ENCODE measurements at places on chromosomes 2 and 18.

GRCh38 chr2:47404356-47404755 lies 1.4 kb downstream of the MSH2 start:
- no peak for DNase-seq

- DNase-seq = no peak
Measured at GRCh38 chr2:227000123-227000522, 163.9 kb downstream of the COL4A4 start.

DNA sequence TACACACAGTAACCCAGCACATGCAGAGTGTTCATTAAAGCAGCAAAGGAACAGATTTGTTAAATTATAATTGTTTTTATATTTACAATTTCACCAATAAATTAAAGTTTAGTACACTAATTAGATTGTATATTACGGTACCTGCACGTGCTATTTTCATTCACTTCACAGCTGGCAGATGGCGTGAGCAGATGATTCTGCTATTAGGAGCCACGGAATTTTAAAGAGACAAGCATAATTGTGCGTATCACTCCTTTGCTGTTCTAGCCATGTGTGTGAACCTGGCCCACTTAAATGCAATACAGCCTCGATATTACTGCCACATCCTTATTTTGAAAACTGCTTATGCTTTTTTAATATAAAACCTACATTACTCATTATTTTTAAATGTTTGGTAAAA lies 332.8 kb upstream of the SOX11 start:
- no peak for DNase-seq

- peak; percentile 98 for DNase-seq
Measured at GRCh38 chr2:234981197-234982095, 29.6 kb downstream of the SH3BP4 start.

- peak; percentile 91 for DNase-seq
Measured at GRCh38 chr18:63376538-63376937, 9.5 kb upstream of the KDSR start.

DNA sequence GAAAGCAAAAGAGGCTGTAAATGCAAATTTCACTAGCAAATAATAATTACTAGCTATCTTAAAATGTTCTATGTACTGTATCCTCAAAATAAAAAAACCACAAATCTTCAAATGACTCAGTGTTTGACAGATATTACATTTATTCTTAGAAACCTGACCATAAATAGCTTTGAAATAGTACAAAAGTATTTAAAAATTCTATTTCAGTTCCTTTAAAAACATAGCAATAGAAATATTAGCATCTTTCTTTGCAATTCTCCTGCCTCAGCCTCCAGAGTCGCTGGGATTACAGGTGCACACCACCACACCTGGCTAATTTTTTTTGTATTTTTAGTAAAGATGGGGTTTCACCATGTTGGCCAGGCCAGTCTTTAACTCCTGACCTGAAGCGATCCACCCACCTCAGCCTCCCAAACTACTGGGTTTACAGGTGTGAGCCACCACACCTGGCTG lies 50.6 kb downstream of the MSH6 start:
- no peak for DNase-seq

DNA sequence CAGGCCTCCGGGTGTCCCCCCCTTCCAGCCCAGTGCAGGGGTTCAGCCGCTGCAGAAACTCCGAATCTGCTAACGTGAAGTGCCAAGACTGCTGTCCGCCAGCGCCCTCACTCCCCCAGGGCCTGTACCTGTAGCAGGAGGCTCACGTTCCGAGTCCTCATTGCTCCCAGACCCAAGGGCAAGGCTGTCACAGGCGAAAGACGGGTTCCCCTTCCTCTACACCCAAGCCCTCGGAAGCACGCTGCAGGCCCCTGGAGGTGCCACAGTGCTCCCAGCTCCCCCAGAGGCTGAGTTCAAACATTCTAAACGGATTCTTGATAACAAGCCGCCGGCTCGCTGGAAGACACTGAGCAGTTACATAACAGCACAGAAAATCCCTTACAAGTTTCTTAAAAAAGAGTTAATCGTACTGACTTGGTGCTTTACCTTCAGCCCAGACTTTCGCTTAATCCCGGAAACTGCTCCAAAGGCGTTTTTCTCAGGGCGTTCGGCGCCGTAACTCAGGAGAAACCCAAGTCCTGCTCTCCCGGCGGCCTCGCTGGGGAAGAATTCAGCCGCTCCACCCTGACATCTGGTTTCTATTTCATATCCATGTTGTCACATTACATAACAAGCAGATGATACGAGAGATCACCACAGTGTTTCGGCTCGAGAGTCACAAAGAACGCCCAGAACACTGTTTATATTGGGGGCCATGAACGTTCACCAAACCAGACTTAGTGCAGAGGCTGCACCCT lies 92.0 kb downstream of the HDAC4 start:
- DNase-seq = peak; percentile 68

DNA sequence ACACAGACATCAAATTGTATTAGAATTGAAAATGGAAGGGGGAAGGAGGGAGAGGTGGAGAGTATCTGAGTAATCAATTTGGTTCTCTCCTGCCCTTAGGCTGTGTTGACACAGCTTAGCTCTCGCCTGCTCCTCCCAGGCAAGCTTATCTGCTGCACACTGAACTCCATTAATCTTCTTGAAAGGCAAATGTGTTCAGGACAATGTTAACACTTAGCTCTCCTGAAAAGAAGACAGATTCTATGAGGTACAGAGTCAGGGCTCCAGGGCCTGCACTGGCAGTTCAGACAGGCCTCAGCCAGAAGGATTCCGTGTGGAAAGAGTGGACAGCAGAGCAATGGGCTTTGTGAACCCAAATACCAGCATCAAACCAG lies 430.0 kb upstream of the TNP1 start:
- DNase-seq = no peak

- DNase-seq = no peak
Measured at GRCh38 chr2:212526059-212526458, 12.5 kb downstream of the ERBB4 start.

DNA sequence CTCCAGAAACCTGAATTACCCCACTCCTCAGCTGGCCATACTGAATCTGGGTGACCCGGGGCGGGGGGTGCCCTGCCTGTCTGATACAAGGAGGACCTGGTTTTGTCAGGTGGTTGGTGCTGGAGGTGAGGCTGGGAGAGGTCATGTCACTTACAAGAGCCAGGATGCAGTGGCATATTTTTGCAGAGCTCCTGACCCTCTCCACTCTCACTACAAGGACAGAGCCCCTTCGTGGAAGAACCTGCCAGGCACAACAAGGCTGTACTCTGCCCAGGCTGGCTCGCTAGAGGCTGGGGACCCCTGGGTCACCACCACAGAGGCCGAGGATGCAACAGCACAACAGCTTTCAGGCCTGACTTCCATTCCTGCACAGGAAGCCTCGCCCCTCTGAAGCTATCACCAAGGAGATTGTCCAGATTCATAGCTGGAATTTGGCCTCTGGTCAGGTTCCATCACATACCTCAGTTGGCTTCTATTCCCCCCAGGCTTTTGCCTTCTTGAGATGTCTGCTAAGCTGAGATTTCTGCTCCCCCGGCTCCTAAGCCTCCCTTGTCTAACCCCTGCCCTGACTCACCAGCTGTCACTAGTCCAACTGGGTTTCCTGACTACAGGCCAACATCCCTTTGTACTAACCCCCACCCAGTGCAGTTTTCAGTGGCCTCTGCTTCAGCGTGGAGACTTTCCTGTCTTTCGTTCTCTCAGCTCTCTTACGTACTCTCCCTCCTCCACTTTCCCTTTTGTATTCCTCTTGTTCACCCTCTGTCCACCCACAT lies 132.5 kb upstream of the EPAS1 start:
- DNase-seq = peak; percentile 88
